Ascending aorta (tissue), 2 donors: ENCODE measurements at places on chromosomes 11 and 22.

DNA sequence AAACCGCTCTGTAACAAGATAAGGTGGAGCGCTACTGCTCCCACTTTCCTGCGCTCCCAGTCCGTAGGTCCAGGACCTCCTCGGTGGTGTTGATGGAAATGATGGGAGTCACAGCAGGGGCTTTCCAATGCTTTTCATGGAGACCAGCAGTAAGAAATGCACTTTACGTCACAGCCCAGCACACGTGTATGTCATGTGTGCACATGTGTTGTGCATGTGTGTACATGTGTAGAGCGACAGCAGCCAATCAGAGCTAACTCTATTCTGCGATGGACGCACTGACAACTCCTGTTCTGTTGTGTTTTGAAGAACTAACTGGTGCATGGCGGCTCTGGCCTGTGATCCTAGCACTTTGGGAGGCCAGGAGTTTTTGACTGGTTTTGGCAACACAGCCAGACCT lies 1.2 kb downstream of the CHID1 start:
- H3K4me3 ChIP-seq, result no peak overlapping the region
- peaks cover 4% of the 10 kb centered on the region for H3K36me3 ChIP-seq
- no peak overlapping the region for H3K27ac ChIP-seq
- peaks cover 16% of the 10 kb centered on the region for H3K4me1 ChIP-seq
- no peaks in the 10 kb centered on the region for H3K27me3 ChIP-seq

DNA sequence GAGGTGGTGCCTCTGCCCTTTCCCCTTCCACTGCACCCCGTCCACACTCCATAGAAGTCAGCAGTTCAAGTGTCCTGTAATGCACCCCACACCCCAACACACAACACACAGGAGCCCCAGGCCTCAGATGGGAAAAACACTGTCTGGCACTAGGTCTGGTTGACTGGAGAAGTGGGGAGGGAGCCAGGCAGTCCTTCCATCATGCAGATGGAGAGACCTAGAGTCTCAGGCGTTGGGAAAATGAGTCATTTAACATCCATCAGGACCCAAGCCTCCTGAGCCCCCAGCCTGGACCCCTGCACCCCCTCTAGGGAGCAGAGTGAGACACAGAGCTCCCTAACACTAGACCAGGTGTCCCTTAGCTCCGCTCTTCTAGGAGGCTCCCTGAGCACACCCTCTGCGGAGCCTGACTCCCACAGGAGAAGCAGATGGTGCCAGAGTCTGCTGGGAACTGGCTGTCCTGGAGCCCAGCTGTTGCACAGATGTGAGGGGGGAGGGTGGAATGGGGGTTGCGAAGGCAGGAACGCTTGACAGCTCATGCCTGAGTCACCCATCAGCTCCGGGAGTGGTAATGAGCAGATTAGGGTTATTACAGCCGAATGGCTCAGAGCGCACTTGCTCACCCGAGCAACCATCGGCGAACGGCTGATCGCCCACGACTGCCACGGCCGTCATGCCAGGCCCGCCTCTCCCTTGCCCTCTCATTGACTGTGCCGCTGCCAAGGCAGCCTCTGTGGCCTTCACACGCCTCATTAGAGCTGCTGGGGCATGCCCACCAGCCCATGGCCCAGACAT lies 22.1 kb upstream of the SYT7 start:
- peak; percentile 37 for DNase-seq
- no peaks in the 10 kb centered on the region for H3K4me1 ChIP-seq
- H3K27me3 ChIP-seq, result no peaks in the 10 kb centered on the region
- H3K36me3 ChIP-seq, result no peaks in the 10 kb centered on the region

- DNase-seq, result no peak
- H3K4me1 ChIP-seq, result no peaks in the 10 kb centered on the region
- H3K27me3 ChIP-seq, result no peaks in the 10 kb centered on the region
- H3K27ac ChIP-seq, result no peak overlapping the region
- no peaks in the 10 kb centered on the region for H3K36me3 ChIP-seq
These were observed 4.9 kb upstream of the PPARA start for GRCh38 chr22:46145361-46145851.

DNA sequence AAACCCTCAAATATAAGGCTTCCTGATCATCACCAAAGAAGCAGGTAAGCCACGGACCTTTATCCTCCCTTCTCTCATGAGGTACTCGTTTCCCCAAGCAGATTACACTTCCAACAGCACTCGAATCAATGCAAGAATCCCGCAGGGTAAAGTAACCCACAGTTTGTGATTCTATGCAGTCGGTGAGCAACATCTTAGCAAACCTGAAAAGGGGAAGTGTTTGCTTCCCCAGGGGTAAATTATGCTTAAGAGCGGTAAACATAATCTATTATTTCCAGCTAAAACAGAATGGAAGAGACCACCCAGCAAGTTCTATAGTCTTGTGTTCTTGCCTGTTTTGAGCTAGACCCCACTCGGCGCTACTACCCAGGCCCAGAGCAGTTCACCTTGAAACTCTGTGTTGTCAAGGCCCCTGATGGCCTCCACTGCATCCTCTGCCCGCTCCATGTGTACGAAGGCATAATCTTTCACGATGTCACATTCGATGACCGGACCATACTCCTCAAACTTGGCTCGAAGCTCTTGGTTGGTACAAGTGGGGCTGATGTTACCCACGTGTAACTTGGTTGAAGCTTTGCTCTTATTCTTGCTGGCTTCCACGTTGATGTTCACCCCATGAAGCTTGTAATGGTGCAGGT lies 1.3 kb downstream of the RBM4B start:
- H3K27ac ChIP-seq, result no peak overlapping the region
- H3K4me3 ChIP-seq, result peak overlapping the region; percentile 87
- H3K27me3 ChIP-seq, result no peaks in the 10 kb centered on the region
- no peaks in the 10 kb centered on the region for H3K4me1 ChIP-seq
- no peak for DNase-seq

DNA sequence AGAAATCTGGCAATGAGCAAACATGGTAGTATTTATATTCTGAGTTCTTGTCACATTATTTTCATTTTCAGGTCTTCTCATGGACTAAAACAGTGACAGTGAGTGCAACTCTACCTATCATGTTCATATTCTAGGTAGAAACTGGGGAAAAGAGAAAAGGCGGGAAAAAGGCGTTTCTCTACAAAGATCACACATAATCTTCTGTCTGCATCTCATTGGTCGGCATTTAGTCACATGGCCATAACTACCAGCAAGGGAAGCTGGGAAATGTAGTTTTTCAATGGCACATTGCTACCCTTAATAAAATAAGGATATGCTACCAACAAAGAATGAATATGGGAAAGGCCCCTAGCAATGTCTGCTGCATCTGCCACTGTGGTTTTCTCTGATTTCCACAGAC lies 57.6 kb upstream of the B3GAT1 start:
- H3K27ac ChIP-seq, result no peak overlapping the region
- no peak overlapping the region for H3K4me3 ChIP-seq
- no peaks in the 10 kb centered on the region for H3K4me1 ChIP-seq

GRCh38 chr11:118054712-118055640 lies 21.9 kb upstream of the TMPRSS4 start:
- H3K4me3 ChIP-seq, result no peak overlapping the region
- no peak overlapping the region for H3K27ac ChIP-seq

GRCh38 chr11:27018902-27019529 lies 21.6 kb upstream of the BBOX1 start:
- H3K4me3 ChIP-seq, result no peak overlapping the region
- H3K4me1 ChIP-seq, result peaks cover 17% of the 10 kb centered on the region
- no peaks in the 10 kb centered on the region for H3K27me3 ChIP-seq
- H3K36me3 ChIP-seq, result no peaks in the 10 kb centered on the region
- H3K27ac ChIP-seq, result peak overlapping the region; percentile 57

- H3K36me3 ChIP-seq, result peaks cover 20% of the 10 kb centered on the region
- DNase-seq, result no peak
- no peaks in the 10 kb centered on the region for H3K27me3 ChIP-seq
- peak overlapping the region; percentile 50 for H3K4me3 ChIP-seq
- H3K4me1 ChIP-seq, result peaks cover 88% of the 10 kb centered on the region
- peak overlapping the region; percentile 99 for H3K27ac ChIP-seq
These were observed 115.7 kb upstream of the NNMT start for GRCh38 chr11:114180301-114181055.

DNA sequence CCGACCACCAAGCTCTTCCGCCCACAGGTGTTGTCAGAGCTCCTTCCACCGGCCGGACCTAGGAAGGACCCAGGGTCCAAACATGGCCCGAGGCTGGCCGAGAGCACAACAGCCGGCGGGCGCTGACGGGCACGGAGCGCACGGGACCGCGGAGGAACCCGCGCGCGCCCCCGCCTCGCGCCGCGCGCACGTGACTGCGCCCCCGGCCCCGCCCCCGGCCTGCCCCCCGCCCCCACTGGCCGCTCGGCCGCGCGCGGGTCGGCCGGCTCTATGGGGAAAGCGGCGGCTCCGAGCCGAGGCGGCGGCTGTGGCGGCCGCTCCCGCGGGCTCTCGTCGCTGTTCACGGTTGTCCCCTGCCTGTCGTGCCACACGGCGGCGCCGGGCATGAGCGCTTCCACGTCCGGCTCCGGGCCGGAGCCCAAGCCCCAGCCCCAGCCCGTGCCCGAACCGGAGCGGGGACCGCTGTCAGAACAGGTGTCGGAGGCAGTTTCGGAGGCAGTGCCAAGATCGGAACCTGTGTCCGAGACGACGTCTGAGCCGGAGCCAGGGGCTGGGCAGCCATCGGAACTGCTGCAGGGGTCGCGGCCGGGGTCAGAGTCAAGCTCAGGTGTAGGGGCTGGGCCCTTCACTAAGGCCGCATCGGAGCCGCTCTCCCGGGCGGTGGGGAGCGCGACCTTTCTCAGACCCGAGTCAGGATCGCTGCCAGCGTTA lies at the start of gene OSBP2:
Gene OSBP2, plus strand, starts transcription at position 235 of the 711 bp plus-strand sequence. Its CDS starts 36 bp downstream, at position 271.
- peak within 1 kb of the TSS; percentile 73 for H3K4me3 ChIP-seq
- peak; percentile 65 for DNase-seq
- no peaks in the 10 kb centered on the region for H3K27me3 ChIP-seq
- no peak within 1 kb of the TSS for H3K27ac ChIP-seq
- no peaks in the 10 kb centered on the region for H3K36me3 ChIP-seq

GRCh38 chr22:19864538-19865106 lies 9.9 kb upstream of the GNB1L start:
- DNase-seq, result no peak
- no peaks in the 10 kb centered on the region for H3K4me1 ChIP-seq
- no peaks in the 10 kb centered on the region for H3K36me3 ChIP-seq
- no peak overlapping the region for H3K27ac ChIP-seq

- H3K27ac ChIP-seq, result no peak overlapping the region
- H3K36me3 ChIP-seq, result no peaks in the 10 kb centered on the region
- no peaks in the 10 kb centered on the region for H3K4me1 ChIP-seq
- H3K4me3 ChIP-seq, result no peak overlapping the region
These were observed 137.1 kb downstream of the CSNK2A3 start for GRCh38 chr11:11215944-11216343.

GRCh38 chr11:10087186-10087922 lies 206.7 kb downstream of the SBF2 start:
- H3K4me3 ChIP-seq, result no peak overlapping the region
- DNase-seq, result no peak
- H3K27me3 ChIP-seq, result no peaks in the 10 kb centered on the region
- no peaks in the 10 kb centered on the region for H3K36me3 ChIP-seq
- H3K4me1 ChIP-seq, result no peaks in the 10 kb centered on the region

DNA sequence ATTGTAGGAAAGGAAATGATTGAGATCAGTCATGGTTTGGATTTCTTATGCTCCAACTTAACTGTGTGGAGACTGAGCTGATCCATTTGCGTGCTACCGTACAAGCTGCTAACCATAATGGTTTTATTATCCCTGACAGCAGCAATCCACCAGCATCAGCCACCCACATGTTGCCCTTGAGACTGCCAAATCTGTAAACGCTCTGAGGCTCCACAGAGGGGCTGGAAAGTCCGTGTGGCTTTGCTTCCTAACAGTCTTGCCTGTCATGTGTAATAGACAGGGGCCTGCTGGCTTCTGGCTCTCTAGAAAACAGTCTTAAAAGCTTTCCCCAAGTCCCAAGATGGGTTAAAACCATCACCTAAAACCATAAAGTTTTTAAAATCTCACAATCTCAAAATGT lies 30.1 kb downstream of the ATG16L2 start:
- H3K4me1 ChIP-seq, result peaks cover 2% of the 10 kb centered on the region
- H3K4me3 ChIP-seq, result no peak overlapping the region
- no peak for DNase-seq

DNA sequence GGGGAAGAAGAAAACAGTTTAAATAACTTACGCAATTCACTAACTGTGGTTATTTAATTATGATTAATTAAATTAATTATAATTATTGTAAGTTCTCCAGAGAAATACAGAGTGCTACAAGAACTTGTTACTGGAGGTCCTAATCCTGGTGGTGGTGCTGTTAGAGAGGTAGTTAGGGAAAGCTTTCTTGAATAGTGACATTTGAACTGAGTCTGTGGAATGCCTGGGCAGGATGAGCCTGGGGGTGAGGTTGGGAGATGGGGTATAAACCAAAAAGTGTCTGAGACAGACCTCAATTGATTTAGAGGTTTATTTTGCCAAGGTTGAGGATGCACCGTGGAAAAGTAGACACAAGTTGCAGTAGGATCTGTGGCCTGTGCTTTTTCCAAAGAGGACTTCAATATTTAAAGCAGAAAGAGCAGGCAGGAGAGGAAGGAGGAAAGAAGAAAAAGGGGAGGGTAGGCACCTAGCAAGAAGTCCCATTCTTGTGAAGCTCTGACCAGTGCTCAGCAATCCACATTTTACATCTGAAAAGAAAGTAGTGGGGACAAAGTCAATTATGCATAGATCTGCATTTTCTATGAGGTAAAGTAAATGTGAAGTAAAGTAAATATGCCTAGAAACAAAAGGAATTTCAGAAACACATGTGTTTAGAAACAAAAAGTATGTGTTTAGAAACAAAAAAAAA lies 4.4 kb upstream of the ZNF202 start:
- no peak for DNase-seq
- no peak overlapping the region for H3K27ac ChIP-seq
- no peak overlapping the region for H3K4me3 ChIP-seq
- H3K4me1 ChIP-seq, result peaks cover 9% of the 10 kb centered on the region

GRCh38 chr11:124518989-124519451 lies 24.4 kb downstream of the OR8B12 start:
- DNase-seq, result no peak
- no peak overlapping the region for H3K4me3 ChIP-seq
- no peaks in the 10 kb centered on the region for H3K36me3 ChIP-seq
- H3K27me3 ChIP-seq, result no peaks in the 10 kb centered on the region

- H3K27me3 ChIP-seq, result no peaks in the 10 kb centered on the region
- no peaks in the 10 kb centered on the region for H3K4me1 ChIP-seq
- DNase-seq, result no peak
These were observed 96.2 kb downstream of the PDHX start for GRCh38 chr11:35012467-35013191.

GRCh38 chr22:30968015-30968923 lies at the start of gene MORC2:
Gene MORC2 (minus strand): TSS chr22:30968774. CDS start chr22:30967889, 885 bp downstream.
- peak within 1 kb of the TSS; percentile 96 for H3K27ac ChIP-seq
- peaks cover 16% of the 10 kb centered on the region for H3K4me1 ChIP-seq
- no peaks in the 10 kb centered on the region for H3K27me3 ChIP-seq
- H3K4me3 ChIP-seq, result peak within 1 kb of the TSS; percentile 84
- H3K36me3 ChIP-seq, result peaks cover 22% of the 10 kb centered on the region
- no peak for DNase-seq

- no peak overlapping the region for H3K27ac ChIP-seq
- H3K4me1 ChIP-seq, result no peaks in the 10 kb centered on the region
- DNase-seq, result no peak
These were observed 52.2 kb downstream of the GAB2 start for GRCh38 chr11:78365381-78365792.

GRCh38 chr11:117686711-117687110 lies 110.3 kb downstream of the DSCAML1 start:
- H3K27me3 ChIP-seq, result no peaks in the 10 kb centered on the region
- DNase-seq, result no peak
- H3K36me3 ChIP-seq, result no peaks in the 10 kb centered on the region

- peak within 1 kb of the TSS; percentile 67 for H3K27ac ChIP-seq
- no peaks in the 10 kb centered on the region for H3K27me3 ChIP-seq
- peak within 1 kb of the TSS; percentile 45 for H3K4me3 ChIP-seq
These were observed at the start of gene IL18BP for GRCh38 chr11:71998649-71999310. Gene IL18BP (plus strand): TSS chr11:71998909. CDS start chr11:71999985, 1,076 bp downstream.
